A172 (cell line): ENCODE measurements at places on chromosomes 11 and 22. TPM values are rescaled to one million over a fixed set of nuclear protein-coding genes. Genes with fewer than 3 reads are reported as not detected.

The DCDC1 gene
- 0.05 TPM in 1 of 2 replicates, not detected in the other for total RNA-seq

The NLRP14 gene
- 0.02 TPM in 1 of 2 replicates, not detected in the other for total RNA-seq

The QSER1 gene
- total RNA-seq: 24.8 and 25.8 TPM in 2 replicates

The MUC15 gene
- total RNA-seq: 7.1 and 9.4 TPM in 2 replicates

The SERHL2 gene
- total RNA-seq: not detected in 2 replicates

The LINC01488 gene
- not detected in 2 replicates for total RNA-seq

The P2RY2 gene
- total RNA-seq: not detected in 2 replicates

The API5 gene
- 161 and 204 TPM in 2 replicates for total RNA-seq

The MS4A6E gene
- not detected in 2 replicates for total RNA-seq

The PACS1 gene
- total RNA-seq: 15.1 and 18.0 TPM in 2 replicates

The PTPRCAP gene
- 1.5 and 2.3 TPM in 2 replicates for total RNA-seq

The RIC3 gene
- 1.1 TPM in 1 of 2 replicates, not detected in the other for total RNA-seq

The TOM1 gene
- total RNA-seq: 23.4 and 24.0 TPM in 2 replicates

The OR6A2 gene
- not detected in 2 replicates for total RNA-seq

The PHETA2 gene
- 0.07 and 0.17 TPM in 2 replicates for total RNA-seq

The USH1C gene
- total RNA-seq: not detected in 2 replicates

The PHLDB1 gene
- 87.1 and 101 TPM in 2 replicates for total RNA-seq

The RAB39A gene
- total RNA-seq: 0.62 and 1.3 TPM in 2 replicates

The DDT gene
- total RNA-seq: 78.7 and 124 TPM in 2 replicates

The OOSP4B gene
- total RNA-seq: not detected in 2 replicates

The CYTH4 gene
- total RNA-seq: 0.26 and 0.43 TPM in 2 replicates

The C11orf86 gene
- not detected in 2 replicates for total RNA-seq

The OR8D1 gene
- total RNA-seq: not detected in 2 replicates

The CHKB gene
- 27.9 and 30.7 TPM in 2 replicates for total RNA-seq

The SCGB1D2 gene
- not detected in 2 replicates for total RNA-seq

The MRGPRX4 gene
- total RNA-seq: not detected in 2 replicates

The CCDC88B gene
- total RNA-seq: 6.6 and 6.9 TPM in 2 replicates

The OR51B5 gene
- total RNA-seq: 17.4 and 17.7 TPM in 2 replicates

The KCNK4 gene
- 0.07 TPM in 1 of 2 replicates, not detected in the other for total RNA-seq
